ENCODE measurements at places on chromosomes 7 and 10.

DNA sequence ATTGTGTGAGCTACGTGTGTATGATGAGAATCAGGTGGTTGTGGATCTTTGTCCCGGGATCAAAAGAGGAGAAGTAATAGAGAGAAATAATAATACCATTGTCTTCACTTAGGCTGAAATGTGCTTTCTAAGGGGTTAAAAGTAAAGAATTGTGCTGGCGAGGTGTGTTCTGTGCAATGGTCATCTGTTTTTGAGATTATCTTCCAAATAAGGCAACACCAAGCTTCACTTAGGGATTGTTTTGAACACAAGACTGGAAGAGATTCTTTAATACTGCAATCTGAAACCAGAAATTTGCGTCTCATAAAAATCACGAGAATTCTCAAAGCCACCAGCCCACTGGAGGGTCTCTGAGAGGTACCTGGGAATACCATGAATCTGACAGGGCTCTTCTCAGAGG, 84.2 kb downstream of the ARID5B start:
- no peak for DNase-seq

- DNase-seq = no peak
Observed at GRCh38 chr7:75596727-75597614, 104.9 kb downstream of the SPDYE5 start.

GRCh38 chr7:139658908-139659675, 118.7 kb downstream of the HIPK2 start:
- DNase-seq = no peak

DNA sequence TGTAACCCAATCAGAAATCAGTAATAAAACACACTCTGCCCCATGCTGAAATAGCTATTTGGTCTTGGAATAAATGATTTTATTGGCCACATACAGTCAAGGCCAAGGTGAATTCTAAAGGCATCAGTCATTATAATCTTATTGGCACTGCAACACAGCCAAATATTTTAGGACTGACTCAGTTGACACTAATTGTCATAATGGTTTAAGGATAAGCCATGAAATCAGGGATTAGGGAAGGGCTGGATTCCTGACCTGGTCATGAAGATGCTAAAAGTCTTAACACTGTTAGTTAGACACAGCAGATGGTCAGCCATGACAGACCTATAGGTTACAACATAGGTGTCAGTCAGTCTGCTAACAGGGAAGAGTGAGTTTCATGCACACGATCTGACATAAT, 330.3 kb upstream of the NPSR1 start:
- DNase-seq = no peak

DNA sequence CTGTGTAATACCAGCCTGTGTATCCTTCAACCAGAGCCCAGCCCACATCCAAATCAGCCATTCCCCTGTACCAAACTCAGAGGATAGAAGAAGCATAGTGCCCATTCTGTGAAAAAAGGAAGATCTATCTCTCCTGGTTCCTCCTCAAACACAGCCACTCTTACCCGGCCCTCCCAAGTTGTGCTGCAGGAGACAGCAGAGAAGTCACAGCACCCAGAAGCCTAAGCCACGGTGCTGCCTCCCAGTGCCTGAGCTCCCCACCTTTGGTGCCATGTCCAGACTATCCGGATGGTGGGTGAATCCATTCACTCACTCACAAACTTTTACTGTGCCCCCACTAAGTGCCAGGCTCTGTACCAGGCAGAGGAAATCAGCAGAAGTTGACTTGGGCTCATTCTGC, 166.0 kb upstream of the ZMIZ1 start:
- DNase-seq = no peak

DNA sequence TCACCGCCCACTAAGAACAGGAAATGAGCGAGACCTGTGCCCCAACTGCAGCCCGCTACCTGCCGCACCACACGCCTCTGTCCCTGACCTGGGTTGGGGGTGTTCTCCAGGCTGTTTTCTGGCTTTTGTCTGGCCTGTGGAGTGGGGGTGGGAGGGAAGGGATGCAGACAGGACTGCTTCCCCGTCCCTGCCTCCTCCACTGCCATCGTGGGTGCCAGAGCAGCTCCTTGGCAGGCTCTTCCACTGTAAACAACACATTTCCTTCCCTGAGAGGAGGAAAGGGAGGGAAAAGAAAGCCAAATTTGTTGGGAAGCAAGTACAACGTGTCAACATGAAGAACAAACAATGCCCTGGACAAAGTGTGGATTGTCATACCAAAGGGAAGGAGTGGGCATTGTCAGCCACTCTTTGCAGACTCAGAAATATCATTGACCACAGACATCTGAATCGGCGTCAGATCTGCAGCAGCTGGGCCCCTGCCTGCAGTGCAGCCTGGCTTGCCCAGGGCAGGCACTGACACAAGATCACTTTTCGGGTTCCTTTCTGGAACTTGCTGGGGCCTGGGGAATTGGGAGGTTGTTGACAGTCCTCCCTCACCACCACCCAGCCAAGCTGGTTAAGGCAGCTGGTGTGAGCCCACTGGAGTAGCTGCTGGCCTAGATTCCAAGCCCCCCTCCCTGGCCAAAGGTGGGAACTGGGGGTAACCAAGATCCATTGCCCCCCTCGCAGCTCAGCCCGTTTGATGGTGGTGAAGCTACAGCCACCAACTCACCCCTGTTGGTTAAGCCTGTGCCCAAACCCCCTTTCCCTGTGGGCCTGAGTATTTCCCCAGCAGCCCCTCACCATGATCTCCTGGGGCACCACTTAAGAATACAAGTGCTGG, 22.6 kb upstream of the TRIM8 start:
- DNase-seq = no peak

DNA sequence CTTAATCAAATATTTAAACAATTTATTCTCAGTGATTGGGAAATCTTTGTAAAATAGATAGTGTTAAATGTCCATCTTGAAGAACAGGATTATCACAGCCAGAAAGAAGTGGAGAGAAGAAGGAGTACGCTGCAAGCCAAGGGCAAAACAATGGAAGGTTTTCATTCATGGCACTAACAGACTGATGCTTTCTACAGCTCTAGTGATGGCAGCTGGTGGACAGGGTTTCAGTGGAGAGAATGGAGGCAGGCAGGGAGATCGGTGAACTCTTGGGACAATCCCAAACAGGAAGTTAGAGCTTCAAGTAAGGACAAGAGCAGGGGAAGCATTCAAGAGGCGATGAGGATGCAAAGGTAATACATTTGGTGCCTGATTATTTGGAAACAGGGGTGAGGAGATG, 207.0 kb downstream of the JAZF1 start:
- no peak for DNase-seq

DNA sequence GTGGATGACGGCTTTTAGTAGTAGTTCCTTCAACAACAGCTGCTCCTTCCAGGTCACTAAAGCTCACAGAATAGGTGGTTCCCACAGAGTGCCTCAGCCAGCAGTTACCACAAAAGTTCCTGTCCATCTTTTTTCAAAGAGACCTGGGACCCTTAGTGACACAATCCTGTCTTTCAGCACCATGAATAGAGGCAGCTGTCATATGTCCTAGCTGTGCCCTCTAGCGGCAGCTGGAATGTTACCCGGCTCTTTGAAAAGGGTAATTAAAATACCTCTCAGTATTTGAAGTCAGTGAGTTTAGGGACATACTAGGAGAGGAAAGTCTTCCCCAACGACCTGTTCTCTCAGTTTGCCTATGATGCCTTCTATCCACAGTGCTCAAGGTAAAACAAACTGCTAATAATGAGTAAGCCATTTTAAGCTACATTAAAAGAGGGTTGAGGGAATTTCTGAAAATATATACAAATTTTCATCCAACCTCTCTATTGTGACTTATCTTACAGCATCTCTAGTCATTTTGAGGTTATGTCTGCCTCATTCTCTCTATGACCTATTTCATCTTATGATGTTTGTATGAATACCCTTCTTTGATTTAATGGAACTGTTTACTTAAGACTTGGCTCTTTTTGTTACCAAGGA, 290.8 kb downstream of the NXPH1 start:
- DNase-seq = no peak

- no peak for DNase-seq
Observed at GRCh38 chr7:100825751-100826513, 1.4 kb downstream of the EPHB4 start.

- no peak for DNase-seq
Observed at GRCh38 chr7:46414946-46415345, 493.9 kb upstream of the IGFBP3 start.

- no peak for DNase-seq
Observed at GRCh38 chr10:44105696-44106095, 279.2 kb downstream of the CXCL12 start.

- no peak for DNase-seq
Observed at GRCh38 chr7:51325261-51325676, 8.7 kb upstream of the COBL start.

GRCh38 chr10:122421742-122422141, 32.7 kb upstream of the ARMS2 start:
- no peak for DNase-seq

- DNase-seq = no peak
Observed at GRCh38 chr10:119457966-119458766, 84.4 kb downstream of the RGS10 start.

- DNase-seq = no peak
Observed at GRCh38 chr7:131090886-131091692, 236.6 kb upstream of the MKLN1 start.

GRCh38 chr10:43570971-43571370, 3.4 kb downstream of the ZNF239 start:
- no peak for DNase-seq

GRCh38 chr7:47100817-47101435, 481.0 kb downstream of the TNS3 start:
- DNase-seq = no peak

DNA sequence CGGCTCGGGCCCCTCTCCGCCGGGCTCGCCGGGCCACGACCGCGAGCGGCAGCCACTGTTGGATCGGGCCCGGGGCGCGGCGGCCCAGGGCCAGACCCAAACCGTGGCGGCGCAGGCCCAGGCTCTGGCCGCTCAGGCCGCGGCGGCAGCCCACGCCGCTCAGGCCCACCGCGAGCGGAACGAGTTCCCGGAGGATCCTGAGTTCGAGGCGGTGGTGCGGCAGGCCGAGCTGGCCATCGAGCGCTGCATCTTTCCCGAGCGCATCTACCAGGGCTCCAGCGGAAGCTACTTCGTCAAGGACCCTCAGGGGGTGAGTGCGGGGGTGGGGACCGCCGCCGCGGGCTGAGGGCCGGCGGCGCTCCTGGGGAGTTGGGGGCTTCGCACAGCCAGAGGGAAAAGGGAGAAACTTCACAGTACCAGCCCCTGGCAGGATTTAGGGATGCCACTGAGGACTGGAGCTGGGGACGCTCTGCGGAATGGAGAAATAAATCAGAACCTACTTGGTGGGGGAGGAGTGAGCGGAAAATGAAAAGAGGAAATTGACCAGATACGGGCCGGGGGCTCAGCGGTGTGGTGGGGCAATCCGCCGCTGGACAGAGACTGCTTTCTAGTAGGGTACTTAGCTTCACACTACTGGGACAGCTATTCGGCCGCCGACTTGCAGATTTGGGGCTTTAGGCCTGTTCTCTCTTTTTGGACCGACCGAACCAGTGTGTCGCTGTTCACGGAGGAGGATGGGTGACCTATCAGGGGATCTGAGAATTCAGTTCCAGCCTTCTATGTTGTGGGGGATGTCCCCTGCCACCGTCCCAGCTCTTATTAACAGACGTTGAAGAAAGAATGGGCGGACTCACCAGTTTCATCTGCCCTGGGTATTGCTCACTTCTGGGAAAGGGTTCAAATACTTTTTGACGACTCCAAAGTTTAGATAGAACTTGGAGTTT, 669 bp downstream of the PI4K2A start:
- DNase-seq = peak; percentile 5

DNA sequence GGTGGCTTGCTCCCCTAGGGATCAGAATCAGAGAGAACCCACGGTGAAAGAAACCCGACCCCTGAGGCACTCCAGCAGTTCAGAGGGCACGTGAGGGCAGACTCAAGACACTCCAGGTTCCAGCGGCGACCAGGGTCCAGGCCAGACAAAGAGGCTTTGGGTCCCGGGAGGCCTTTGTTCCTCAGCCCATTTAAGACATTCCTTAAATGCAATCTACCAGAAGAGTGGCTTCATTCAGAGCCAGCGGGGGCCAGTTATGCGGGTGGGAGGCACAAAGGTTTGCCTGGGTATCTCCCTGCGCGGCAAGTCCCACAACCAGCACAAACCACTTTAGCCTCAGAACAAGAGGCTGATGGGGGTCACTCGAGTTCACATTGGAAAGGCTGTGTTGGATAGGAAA, 53.6 kb downstream of the AFAP1L2 start:
- no peak for DNase-seq

DNA sequence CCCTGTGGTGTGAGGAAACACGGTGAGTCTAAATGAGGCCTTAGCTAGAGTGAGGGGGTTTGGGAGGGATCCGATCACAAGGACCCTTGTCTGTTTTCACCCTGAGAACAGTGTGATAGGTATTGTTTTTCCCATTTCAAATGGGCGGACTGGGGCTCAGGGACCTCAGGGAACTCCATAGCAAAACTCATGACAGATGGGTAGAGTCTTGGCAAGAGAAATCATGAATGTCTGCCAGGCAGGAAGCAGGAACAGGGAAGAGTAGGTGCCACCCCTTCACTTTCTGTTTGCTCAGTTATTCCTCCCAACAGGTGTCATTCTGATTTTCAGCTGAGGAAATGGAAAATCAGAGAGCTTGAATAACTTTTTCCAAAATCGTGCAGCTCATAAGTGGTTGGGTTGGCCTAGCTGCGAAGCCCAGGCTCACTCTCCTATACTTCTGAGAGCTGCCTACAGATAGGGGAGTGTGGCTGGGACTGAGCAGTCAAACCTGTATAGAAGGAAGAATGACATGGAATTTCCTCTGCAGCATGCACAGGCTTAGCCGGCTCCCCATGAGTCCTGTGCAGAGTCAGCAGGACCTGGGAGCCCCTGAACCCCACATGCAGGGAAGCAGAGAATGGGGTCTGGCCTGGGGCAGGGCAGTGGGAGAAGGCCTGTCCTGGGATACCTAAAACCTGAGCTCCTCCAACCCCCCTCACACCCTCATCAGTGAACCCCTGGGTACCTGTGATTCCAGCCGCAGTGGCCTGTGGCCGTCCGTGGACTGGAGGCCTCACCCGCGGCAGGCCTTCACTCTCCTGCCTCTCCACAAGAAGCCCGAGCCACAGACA, 17.6 kb upstream of the C10orf105 start:
- no peak for DNase-seq

- DNase-seq = no peak
Observed at GRCh38 chr7:141573511-141573910, 22.3 kb downstream of the AGK start.
